Anterior cingulate cortex (tissue), 58 donors: ENCODE measurements at places on chromosomes 6 and 20.

DNA sequence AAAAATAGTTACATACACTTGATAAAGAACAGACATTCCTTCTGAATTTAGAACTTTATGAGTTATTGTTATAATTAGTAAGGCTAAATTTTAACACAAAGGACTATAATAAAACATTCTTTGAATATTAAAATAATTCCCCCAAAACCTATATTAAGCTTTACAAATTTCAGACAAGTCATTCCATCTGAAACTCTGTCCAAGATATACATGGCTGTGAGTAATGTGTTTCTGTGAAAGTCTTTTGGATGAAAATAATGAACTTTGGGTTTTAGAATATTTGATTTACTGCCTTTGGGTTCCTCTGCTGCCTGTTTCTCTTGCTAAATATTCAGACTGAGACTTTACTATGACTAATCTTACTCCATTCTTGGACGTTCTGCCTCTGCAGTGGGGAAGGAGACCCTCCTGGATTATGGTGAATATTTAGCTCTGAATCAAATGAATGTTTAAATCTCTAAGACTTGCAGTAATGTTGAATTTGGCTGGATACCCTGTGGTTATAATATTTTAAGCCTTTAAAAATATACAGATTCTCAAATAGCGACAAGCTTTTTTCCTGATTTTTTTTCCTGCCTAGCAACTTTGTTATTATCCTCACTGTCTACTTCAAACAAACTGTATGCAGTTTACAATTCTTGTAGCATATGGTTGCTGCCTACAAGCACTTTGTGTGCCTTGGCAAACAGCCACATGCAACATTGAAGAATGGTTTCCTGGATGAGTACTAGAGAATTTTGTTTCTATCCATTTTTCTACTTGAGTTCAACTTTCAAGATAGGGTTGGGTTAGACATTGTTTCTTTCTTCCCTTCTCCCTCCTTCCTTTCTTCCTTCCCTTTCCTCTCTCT, 51.4 kb downstream of the TXLNB start:
- no peak for DNase-seq

- DNase-seq, result no peak
Observed at GRCh38 chr6:147223736-147224135, 19.5 kb downstream of the STXBP5 start.

DNA sequence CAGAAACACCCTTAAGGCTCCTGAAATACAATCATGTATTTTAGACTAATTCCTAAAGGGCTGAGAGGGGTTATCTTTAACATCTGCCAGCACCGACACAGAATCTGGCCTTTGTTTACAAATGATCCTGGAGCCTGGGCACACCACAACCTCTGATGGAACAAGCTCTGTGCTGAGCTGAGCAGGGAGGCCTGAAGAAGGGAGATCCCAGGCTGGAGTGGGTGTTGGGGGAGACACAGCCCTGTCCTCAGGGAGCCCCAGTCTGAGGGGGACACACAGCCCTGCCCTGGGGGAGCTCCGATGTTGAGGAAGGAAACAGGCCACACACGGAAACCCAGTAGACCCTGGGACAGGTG, 130.5 kb downstream of the VEGFA start:
- no peak for DNase-seq

- no peak for DNase-seq
Observed at GRCh38 chr6:99905209-99906106, 88.6 kb downstream of the MCHR2 start.

GRCh38 chr6:134609716-134610261, 291.9 kb upstream of the SGK1 start:
- DNase-seq, result no peak

- DNase-seq, result no peak
Observed at GRCh38 chr20:37315021-37315451, 25.6 kb downstream of the MANBAL start.

- no peak for DNase-seq
Observed at GRCh38 chr20:37386505-37387251, 40.7 kb downstream of the SRC start.

- DNase-seq, result no peak
Observed at GRCh38 chr6:82205930-82206392, 41.6 kb downstream of the IBTK start.

GRCh38 chr20:50012282-50013263, 29.8 kb downstream of the SNAI1 start:
- DNase-seq, result no peak

DNA sequence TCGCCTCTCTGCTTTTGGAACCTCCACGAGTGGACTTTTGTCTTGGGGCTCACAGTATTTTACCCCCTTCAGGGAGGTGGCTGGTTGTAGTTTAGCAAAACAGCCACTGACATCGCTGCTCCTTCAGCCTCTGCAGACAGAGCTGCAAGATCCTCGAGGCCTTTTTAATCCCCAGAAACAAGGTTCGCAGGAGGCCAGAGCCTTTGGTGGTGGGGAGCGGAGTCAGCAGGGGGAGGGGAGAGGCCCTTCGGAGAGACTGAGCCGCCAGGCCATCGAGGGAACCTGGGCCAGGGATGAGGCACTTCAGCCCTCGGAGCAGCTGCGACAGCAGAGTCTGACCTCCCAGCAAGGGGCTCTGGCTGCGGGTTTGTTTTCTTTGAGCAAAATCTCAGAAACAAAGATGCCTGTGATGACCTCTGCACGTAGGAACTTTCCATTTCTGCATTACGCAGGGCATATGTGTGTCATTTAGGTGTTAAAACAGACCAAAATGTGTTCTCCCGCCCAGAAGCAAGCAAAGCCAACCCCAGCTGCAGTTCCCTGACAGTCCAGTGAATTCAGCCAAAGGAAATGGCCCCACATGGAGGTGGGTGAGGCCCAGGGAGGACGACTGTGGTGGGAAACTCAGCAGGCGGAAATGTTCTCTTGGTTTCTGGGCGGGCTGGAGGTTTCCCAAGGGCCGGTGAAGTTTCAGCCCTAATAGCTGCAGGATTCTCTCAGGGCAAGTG, 171.2 kb upstream of the SULF2 start:
- no peak for DNase-seq

- DNase-seq, result no peak
Observed at GRCh38 chr20:48301189-48301588, 515.9 kb upstream of the SULF2 start.

- DNase-seq, result no peak
Observed at GRCh38 chr20:35339007-35339406, 46.8 kb upstream of the FAM83C start.

DNA sequence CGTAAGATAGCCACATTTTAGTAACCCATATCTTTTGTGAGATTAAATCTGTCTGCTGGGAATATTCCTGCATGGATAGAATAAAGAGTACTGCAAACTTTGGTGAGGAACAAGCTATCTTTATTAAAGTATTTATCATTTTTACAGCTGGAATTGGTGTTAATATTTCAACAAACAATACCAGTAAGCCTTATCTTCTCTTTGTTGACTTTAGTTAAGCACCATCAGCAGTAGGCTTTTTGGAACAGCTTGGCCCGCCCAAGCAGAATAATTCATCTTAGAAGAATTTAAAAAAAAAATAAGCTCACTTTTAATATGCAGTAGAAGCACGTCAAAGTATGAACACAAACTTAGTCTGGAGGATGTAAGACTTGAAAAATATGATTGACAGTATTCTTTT, 917.8 kb upstream of the ADGRB3 start:
- DNase-seq, result no peak

- no peak for DNase-seq
Observed at GRCh38 chr6:41937861-41938574, 3.6 kb downstream of the CCND3 start.

- no peak for DNase-seq
Observed at GRCh38 chr6:139431602-139431956, 57.1 kb upstream of the CITED2 start.

GRCh38 chr6:64197246-64197645, 561.6 kb downstream of the PHF3 start:
- DNase-seq, result no peak

- DNase-seq, result no peak
Observed at GRCh38 chr20:40781327-40782042, 92.4 kb upstream of the MAFB start.

DNA sequence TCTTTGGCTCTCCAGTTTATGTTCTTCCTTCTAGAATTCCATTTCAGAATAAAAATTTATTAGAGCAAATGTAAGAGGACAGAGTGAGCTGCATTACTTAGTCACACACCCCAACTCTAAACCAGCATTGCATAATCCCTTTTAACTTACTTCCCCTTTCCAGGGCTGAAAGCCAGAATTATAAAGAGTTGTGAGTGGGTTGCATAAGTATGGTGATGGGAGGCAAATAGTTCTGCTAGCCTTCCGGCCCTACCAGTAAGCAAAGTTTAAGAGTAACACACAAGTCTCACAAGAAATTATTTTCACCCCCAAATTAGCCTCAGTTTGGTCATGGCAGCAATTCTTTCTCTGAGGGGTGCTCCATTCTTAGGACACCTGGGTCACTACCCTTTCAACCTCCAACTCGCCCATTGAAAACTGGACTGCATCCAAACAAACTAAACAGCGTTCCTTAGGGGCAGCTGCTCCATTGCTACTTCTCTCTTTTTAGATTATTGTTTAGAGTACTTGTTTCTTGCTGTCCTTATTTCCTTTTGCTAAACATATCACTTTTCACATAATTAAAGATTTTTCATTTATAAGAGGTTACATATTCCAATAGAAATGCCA, 1.6 kb downstream of the KIAA0408 start:
- DNase-seq, result no peak

DNA sequence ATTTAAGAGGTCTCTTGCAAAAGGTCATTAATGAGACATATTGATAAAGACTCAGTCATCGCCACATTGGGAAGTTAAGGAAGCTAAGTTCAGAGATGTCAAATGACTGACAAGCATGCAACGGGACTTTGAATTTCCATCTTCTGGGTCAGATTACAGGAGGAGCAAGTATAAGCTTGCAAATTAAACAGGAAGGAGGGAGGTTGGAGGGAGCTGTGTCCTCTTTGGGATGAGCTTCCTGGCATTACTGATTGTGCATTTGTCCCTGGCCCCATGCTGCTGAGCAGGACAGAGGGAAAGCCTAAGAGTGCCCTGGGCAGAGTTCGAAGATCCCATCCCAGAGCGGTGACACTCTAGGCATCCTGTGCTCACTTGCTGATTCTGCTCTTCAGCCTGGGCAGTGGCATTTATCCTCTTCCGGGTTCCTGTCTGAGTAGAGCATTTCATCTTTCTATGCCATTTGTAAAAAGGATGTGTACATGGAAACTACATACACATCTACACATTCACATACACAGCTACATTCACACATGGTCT, 40.5 kb downstream of the SLC22A1 start:
- no peak for DNase-seq

DNA sequence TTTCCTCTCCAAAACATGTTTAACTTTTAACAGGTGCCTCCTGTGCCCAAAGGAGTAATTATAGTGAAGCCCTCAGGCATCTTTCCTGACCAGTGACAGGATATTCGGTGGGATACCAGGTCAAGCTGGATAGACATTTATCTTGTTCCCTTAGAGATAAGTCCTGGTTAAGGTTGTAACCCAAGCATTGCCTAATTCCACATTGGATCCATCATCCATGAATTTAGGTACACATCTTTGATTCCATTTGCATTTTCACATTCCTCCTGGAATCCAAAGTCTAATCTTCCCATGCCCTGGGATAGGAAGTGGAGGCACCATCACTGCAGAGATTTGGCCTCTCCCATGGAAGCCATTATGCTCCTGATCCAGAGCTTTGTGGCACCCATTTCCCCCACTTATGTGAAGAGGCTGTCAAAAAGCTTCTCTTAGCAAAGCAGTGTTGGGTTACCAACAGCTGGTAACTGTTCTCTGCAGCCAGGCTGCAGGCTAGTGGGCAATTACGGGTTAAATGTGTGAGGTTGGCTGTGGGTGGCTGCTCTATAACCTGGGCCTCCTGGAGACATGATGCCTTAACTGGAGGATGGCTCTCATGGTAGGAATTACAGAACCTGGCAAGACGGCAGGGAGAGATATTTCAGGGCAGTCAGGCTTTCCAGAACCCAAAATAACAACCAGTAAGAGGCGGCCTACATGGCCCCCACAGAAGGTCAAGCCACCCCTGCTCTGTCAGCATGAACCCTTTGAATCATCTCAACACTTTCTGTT, 96.9 kb upstream of the VGLL2 start:
- no peak for DNase-seq

GRCh38 chr6:90202156-90202555, 94.5 kb downstream of the BACH2 start:
- DNase-seq, result no peak

DNA sequence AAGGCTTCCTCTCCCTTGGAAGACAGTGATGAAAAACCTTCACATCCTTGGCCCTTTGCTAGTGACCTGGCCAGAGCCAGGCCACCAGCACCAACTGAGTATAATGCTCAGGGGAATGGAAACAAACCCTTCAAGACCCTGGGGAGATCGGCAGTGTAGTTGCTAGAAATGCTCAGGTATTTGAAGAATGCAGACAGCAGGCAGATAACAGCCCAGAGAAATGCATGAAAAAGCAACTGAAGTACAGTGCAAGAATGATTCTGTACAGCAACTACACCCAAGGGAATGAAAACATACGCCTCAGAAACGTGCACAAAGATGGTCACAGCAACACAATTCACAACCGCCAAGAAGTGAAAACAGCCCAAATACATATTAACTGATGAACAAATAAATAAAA, 41.1 kb downstream of the PPP1R3G start:
- no peak for DNase-seq

GRCh38 chr6:108565893-108566292, 5.2 kb downstream of the FOXO3 start:
- DNase-seq, result no peak

GRCh38 chr20:51258582-51259165, 235.8 kb upstream of the KCNG1 start:
- no peak for DNase-seq

DNA sequence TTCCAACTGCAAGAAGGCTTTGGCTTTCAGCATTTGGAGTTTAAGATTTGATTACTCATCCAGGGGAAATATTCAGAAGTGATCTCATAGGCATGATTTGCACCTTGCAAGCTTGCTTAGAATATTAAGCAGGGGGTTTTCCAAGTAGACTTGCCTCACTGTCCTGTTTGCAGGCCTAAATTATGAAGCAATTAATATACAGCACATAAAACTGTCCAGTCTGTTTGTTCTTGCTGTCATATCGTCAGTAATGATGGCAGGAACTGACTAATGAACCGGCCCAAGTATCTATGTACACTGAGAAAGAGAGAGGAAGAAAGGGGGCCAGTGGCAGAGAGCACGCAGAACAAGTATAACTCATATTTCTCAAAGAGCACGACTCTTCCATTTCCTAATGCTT, 212.5 kb upstream of the SUPT3H start:
- DNase-seq, result no peak

DNA sequence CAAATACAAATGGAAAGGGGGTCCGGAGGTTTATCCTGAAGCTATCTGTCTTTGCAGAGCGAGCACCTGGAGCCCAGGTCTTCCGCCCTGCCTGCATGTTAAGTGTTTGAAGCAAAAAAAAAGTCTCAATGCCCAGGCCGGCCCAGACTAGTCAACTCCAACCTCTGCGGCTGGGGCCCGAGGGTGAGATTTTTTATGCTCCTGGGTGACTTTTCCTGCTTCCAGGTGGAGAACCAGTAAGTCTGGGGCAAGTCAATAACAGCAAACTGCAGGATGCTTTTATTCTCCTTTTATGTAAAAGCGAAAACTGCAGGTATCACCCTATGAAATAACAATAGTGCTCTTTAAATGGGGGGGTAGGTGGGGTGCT, 2.0 kb upstream of the ZBP1 start:
- DNase-seq, result no peak

GRCh38 chr20:32896521-32897280, 38.0 kb downstream of the EFCAB8 start:
- no peak for DNase-seq

GRCh38 chr6:54185885-54186284, 74.6 kb downstream of the MLIP start:
- no peak for DNase-seq
